ENCODE measurements at places on chromosomes 7 and 10.

DNA sequence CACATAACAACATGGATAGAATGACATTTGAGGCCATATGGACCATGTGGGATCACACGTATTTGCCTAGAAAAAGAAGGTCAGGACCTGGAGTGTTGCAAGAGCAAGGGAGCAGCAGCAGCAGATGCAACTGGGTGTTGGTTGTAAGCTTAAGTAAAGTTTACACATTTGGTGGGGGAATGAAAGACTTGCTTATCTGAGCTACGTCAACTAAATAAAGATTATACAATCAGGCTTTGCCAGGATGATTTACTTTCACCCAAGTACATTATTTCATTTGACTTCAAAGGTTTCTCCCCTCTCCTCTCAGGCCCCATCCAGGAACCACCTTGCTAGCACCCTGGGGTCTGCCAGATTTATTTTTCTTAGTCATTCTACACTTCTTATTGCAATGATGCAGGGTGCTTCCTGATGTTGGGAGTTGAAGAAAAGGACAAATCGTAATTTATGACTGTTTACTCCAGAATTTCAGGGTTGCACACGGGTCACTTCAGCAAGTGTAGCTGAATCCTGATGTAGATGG is 591.9 kb upstream of the IGFBP3 start:
- DNase-seq, result no peak

GRCh38 chr7:39501358-39501757 is 64.8 kb upstream of the YAE1 start:
- DNase-seq, result no peak

GRCh38 chr10:653991-654646 is 35.3 kb downstream of the DIP2C start:
- DNase-seq, result no peak

DNA sequence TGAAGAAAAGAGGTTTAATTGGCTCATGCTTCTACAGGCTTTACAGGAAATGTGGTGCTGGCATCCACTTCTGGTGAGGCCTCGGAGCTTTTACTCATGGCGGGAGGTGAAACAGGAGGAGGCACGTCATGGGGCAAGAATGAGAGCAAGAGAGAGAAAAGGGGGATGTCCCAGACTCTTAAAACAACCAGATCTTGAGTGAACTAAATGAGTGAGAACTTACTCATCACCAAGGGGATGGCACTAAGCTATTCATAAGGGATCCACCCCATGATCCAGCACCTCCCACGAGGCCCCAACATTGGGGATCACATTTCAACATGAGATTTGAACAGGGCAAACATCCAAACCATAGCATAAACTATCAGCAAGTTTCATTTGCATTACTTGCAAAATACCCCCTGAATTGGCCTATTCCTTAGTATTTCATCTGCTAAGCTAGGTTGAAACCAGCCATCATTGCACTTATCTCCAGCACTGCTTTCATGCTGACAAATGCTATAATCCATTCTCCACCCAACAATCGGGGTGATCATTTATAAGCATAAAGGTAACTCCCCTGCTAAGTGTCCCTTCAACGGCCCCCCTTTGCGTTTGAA is 179.0 kb downstream of the NOC3L start:
- no peak for DNase-seq

DNA sequence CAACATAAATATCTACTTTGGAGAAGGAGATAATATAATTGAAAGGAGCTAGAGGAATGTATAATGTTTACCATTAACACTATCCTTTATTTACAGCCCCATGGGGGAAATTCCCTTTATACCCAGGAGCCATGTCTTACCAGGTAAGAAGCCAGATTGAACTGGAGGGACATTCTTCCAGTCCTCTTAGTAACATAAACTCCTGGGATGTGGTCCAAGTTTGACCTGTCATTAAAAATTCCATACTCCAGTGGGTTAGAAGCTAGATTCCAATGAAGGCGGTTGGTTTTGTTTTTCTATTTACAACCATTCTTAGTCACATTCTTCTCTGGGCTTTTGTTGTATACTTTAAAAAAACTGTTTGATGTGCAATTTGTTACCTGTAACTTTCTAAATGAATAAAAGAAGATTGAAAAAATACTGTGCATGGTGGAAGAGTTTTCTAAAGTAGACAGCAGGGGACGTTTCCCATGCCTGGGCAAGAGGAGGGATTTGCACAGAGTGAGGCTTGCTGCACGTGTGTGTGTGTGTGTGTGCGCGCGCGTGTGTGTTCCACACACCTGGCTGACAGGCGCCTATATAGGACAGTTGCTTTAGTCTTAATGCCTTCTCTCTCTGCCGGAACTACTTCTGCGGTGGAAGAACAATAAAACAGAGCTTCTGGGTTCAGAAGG is 2.0 kb downstream of the PLCE1 start:
- no peak for DNase-seq

DNA sequence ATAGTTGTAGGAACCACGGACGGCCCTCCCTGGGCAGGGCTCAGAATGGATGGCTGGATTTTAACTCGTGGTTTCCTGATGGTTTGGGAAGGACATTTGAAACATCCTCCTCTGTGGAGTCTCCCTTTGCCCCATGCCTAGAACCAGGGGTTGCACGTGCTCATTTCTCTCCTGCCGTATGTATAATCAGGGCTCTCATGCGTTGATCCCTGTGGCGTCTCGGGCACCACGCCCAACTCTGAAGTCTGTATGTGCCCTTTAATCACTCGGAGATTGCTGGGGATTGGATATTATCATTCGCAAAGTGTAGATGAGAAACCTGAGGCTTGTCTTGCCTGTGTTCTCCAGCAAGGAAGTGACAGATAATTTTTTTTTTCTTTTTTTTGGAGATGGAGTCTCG is 257.1 kb downstream of the CAMK1D start:
- DNase-seq, result no peak

- no peak for DNase-seq
Observed at GRCh38 chr10:115141254-115141653, 48.1 kb downstream of the ATRNL1 start.

DNA sequence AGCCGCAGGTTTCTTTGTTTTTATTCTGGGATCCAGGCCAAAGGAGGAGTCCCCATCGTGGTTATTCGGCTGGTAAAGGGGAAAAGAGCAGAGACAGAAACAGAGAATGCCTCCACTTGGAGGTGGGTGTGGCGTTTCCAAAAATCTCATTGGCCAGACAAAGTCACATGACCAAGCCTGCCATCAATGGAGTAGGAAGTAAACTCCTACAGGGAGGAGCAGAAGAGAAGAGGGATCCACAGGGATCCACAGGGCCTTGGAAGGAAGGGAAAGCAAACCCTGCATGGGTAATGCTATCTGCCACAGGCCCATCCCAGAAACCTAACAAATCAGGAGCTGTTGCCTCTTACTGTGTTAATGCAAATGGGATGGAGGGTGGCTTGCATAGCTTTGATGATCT is 425.7 kb upstream of the GALNT17 start:
- DNase-seq, result no peak

GRCh38 chr10:47383261-47384147 is 589 bp downstream of the ZNF488 start:
- DNase-seq, result no peak

DNA sequence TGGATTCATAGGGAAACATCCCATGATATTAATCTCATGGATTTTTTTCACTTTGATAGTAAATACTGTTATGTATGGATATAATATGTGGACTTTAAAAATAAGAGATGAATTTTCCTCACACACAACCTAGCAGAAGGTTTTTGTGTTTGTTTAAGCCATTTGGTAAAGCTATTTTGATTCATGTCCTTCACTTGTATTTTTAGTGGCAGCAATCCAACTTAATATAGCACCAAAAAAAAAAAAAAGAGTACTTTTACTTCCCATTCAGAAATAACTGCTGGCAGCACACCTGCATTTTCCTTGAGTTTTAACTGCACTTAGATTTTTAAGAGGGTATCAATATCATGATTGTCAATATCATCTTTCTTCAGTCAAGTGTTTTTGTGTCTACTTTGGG is 60.0 kb downstream of the MCMBP start:
- DNase-seq, result no peak

DNA sequence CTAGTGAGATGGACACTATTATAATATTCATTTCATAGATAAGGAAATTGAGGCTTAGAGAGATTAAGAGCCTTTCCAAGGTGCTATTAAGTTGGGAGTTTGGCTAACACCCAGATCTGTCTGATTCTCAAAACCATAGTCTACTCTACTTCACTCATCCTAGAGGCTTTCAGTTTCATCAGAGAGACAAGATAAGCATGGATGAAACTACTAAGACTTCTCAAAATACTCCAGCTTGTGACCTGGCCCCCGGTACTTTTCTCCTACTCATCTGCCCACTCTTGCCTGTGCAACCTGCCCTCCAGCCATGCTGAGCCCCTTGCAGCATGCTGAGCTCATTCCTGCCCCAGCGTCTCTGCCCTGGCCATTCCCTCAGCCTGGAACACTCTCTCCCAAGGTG is 12.2 kb upstream of the SLC35B4 start:
- no peak for DNase-seq

DNA sequence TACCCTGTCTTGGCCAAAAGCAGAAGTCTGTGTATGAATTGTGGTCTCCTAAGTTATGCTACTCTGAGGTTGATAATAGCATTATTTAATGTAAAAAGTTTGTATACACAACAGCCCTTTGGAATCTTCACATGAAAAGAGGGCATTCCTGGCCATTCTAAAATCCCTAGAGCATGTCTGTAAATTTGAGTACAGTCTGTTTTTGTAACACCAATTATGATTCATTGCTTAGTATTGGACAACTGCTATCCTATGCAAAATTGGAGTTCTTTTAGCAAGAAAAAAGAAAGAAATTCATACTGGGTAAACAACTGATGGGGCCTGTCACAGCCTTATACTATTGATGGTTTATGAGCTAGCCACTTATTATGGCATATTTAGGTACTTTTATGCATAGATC is 10.2 kb downstream of the CUTC start:
- no peak for DNase-seq

GRCh38 chr10:108789919-108790318 is 1133.4 kb downstream of the XPNPEP1 start:
- DNase-seq, result no peak

- DNase-seq, result no peak
Observed at GRCh38 chr10:69562731-69563254, 10.4 kb downstream of the NEUROG3 start.

DNA sequence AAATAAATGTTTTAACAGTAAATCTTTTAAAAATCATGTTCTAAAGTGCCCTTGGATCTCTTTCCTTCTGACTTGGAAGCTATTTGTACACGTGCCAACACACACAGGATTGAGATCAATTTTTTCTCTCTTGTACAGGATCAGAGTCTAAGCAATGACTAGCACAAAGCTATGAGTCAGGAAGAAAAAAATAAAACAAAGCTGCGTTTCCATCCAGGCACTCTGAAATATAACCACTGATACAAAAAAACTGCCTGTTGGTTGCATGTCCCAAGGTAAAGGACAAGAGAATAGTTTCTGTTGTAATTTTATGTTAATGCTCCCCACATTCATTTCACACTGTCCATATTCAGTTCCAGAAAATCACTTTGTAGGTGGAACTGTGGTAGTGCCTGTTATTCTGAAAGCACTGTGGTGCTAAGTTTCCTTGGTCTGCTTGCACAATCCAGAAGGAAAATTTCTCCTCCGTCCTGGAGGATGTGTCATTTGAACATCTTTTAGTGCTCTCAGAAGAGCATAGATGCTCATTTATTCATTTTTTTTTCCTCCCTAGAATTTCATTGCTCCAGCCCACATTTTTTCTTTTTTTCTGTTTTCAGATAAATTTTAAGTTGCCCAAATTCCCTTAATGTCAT is 113.4 kb downstream of the PLXDC2 start:
- no peak for DNase-seq

DNA sequence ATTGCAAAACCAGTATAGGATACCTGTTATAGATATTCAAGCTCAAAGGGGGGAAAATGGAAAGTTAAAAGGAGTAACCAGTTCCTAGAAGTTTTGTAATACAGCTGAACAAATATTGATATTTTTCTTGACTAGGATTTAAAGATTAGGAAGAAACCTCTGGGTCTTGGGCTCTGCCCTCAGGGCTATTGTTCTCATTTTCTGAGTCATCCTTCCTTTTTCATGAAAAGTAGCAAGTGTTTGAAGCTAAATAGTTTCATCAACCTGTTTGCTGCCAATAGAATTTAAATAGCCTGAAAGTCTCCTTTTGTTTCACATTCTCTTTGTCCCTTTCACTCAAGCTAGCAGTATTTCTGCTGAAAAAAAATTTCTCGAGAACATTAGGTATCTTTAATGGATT is 1061.1 kb upstream of the GHITM start:
- no peak for DNase-seq

DNA sequence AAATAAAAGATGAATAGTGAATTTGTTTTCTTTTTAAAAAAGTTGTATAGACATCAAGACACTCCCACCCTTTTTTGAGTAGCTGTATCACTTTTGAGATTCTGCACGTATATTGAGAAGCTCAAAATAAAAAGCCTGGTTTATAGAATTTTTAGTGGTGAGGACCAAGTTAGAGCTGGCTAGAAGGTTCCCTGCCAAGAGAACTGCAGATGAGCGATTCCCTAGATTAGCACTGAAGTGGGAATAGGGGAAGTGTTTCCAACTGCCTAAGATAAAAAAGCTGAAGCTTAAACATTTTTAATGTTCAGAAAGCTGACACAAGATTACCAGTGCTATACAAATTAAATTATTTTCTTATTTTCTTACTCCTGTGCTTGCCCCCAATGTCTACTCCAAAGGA is 135.7 kb upstream of the TMEM229A start:
- no peak for DNase-seq

DNA sequence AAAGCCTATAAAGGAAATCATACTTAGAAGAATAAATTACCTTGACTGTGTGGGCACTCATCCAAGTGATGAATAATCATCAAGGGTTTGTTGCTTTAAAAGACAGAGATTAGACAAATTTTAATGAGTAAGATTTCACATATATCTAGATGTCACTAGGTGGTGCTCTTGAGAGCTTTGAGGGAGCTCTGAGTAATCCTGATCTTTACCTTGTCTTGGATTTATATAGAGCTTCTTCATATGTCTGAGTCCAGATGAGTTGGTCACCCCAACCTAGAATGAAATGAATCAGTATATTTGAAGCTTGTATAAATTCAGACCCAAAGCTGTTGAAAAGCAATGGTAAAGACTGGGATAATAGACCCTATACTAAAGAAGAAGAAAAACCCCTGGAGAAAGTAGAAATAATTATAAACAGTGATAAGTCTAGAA is 3.7 kb downstream of the AGR2 start:
- DNase-seq, result no peak

- DNase-seq, result no peak
Observed at GRCh38 chr10:131742500-131742951, 158.3 kb upstream of the PPP2R2D start.

DNA sequence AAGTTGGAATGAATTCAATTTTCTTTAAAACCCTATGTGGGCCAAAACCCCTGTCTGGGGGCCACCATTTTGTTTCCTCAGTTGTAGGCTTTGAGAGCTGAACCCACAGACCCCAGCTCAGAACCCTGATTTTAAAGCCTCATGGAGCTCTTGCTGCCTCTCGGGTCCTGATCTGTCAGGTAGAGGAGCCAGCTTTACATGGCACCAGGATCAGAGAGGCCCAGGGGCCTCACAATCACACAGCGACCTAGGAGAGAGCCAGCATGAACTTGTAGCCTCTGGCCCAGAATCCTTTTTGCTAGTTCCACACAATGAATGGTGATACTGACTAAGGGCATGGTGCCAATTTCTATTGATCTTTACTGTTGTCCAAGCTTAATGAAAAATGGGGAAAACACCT is 84.3 kb upstream of the SORCS3 start:
- no peak for DNase-seq
